ENCODE measurements at places on chromosomes 7 and 10.

- DNase-seq: no peak
Measured at GRCh38 chr7:149261316-149261828, 624 bp upstream of the ZNF783 start.

DNA sequence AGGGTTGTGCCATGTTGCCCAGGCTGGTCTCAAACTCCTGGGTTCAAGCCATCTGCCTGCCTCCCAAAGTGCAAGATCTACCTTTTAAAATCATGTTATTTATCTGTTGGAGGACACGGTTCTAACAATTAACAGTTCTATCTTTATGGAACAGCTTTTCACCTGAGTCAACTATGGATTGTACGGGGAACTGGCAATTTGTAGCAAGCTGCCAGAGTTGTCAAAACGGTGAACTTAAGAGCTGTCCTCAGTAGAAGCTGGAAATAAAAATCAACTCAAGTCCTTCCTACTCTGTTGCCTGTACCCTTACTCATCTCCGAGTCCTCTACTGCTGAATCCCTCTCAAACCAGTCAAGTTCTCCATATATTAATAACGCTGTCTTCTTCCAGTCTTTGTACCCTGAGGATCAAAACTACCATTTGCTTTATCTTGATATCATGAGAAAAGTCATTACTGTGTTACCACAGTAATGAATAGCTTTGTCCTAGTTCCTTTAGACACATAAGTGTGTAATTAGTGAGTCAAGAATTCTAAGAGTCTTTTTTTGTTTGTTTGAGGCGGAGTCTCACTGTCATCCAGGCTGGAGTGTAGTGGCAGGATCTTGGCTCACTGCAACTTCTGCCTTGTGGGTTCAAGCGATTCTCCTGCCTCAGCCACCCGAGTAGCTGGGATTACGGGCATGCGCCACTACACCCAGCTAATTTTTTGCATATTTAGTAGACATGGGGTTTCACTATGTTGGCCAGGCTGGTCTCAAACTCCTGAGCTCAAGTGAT lies 28.2 kb downstream of the HBP1 start:
- DNase-seq: no peak

DNA sequence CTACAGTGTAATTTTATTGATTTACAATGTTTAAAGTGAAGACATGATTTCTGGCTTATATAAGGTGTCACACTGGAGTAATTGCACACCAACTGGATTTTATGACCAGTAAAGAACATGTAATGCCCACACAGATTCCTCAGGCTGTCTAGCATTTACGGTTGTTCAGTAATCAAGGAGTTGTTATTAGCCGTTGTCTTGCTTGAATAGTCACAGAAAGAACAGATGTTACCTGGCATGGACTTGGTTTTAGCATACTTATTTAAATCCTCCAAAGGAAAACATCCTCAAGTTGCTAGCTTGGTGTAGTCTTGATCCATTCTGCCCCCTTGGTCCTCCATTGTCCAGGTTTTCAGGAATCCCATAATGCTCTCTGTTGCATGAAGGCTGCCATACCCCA lies 65.8 kb downstream of the POU6F2 start:
- no peak for DNase-seq

GRCh38 chr10:78079411-78079810 lies 45.7 kb downstream of the RPS24 start:
- no peak for DNase-seq

- peak; percentile 13 for DNase-seq
Measured at GRCh38 chr7:72444026-72444776, 32.1 kb upstream of the CALN1 start.

DNA sequence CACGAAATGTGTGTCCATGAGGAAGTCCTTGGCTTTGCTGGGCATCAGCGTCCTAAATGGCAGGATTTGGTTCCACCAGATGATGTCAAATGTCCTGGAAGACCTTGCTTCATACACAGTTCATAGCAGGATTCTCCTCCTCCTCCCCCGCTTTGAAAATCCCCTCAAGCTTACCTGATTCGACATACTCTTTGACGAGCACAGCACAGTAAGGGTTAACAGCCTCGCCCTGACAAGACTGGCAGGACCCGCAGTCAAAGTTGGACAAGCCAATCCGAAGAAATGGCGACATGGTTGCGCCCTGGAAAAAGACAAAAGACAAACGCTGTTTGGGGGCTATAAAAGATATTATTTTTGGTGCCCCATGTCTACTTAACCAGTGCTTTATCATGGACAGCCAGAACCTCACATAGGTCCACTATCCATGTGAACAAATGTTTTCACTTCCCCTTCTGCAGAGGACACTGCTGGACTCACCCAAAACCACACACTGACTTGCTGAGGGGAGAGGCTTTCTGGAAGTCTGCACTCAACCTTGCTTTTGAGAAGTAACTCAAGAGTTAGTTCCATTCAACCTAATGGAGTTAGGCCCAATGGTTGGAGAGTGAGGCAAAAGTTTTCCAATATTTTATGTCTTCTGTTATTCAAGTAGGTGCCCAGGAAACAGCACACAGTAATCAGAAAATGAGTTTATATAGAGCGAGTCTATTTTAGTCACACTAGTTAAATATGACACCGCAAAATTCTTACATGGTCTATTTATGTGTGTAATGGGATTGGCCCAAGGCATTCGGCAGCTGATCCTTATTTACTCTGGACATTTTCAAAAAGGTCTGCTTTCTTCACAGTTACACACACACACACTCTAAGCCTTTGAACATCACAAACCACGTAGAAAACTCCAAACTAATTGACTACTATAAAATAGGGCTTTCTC lies 65.0 kb downstream of the PRKCQ start:
- DNase-seq: no peak

- no peak for DNase-seq
Measured at GRCh38 chr10:73995035-73995358, 2.9 kb upstream of the VCL start.

- DNase-seq: no peak
Measured at GRCh38 chr7:148014001-148014400, 576.6 kb upstream of the C7orf33 start.

GRCh38 chr7:7720193-7720592 lies 1.8 kb upstream of the RPA3 start:
- DNase-seq: no peak

DNA sequence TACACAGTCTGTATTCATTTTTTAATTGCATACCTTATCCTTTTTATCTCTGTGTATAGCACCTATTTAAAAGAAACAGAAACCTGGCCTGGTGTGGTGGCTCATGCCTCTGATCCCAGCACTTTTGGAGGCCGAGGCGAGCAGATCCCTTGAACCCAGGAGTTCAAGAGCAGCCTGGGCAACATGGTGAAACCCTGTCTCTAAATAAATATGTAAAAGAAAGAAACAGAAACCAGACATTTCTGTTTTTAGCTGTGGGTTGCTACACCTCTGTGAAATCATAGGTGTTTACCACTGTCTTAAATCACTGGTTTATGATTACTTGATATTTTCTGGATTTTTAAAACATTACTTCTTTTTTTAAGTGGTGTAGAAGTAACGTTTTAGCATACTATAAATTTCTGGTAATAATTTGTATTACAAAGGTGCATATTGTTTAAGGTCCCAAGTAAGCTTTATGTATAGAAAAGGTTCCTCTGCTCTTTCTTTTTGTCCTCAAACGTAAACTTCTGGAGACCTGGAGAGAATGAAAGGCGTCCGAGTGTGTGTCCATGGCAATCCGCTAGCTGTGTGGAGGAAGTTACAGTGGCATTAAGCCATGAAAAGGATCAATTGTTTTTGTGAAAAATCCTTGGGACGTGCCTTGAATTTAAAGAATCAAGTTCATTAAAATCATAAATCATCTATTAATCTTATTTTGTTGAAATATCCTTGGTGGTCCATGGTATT lies 41.1 kb downstream of the PTPRZ1 start:
- no peak for DNase-seq

GRCh38 chr10:86070278-86070677 lies 296.3 kb downstream of the GRID1 start:
- no peak for DNase-seq

DNA sequence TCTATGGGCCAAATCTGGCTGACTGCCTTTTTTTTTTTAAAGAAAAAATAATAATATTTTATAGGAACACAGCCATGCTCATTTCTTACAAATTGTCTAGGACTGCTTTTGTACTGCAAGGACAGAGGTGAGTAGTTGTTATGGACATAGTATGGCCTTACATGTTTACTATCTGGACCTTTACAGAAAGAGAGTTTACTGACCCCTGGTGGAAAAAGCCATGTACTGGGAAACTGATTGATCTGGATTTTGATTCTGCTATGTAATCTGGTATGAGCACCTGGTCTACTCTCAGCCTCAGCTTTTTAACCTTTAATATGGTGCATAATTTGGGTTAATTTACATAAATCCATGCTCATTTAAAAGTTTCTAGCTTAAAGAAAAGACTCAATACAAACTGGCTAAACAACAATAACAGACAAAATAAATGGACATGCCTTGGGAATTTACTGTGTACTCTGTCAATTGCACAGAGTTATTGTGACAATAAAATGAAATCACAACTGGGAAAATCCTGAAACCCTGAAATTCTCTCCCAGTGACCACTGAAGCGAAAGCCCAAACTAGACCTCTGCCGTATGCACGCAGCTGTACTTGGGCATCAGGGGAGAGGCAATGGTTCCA lies 260.7 kb downstream of the BMPER start:
- no peak for DNase-seq

GRCh38 chr10:61612009-61612408 lies 50.7 kb upstream of the CABCOCO1 start:
- no peak for DNase-seq

GRCh38 chr7:83055197-83055596 lies 107.5 kb downstream of the PCLO start:
- no peak for DNase-seq

- DNase-seq: no peak
Measured at GRCh38 chr10:968546-969199, 19.6 kb upstream of the GTPBP4 start.

GRCh38 chr7:140223515-140224221 lies 46.9 kb upstream of the KDM7A start:
- no peak for DNase-seq

DNA sequence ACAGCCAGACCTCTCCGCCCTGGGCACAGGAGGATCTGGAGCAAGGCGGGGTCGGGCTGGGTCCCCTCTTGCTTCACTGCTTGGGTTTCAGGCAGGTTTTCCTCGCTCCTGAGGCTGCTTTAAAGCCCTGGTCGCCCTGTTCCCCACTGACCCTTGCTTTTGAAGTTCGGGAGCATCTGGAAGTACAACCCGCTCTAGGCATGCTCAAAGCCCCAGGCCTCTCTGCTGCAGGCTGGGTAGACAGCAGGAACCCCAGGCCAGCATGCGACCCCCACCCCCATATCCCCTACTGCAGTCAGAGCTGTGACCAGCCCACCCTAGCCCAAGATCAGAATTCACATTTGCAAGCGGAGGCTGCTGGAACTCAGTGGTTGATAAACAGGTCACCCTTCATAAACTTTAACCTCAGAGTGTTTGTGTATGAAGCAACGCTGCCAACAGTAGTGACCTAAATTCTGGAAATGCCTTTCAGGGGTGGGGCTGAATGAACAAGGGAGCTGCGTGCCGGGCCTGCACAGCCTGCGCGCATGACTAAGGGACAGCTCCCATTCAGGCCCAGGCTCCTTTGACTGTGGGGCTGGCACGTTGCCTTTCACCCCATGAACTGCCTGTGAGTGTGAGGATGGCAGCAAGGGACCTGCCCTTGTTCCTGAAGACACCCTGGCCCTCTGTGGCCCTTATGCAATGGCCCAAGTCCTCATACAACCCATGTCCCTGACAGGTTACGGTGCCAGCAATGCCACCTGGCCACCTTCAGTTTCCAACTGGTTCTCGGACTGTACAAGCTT lies 52.5 kb downstream of the PROSER2 start:
- DNase-seq: no peak

DNA sequence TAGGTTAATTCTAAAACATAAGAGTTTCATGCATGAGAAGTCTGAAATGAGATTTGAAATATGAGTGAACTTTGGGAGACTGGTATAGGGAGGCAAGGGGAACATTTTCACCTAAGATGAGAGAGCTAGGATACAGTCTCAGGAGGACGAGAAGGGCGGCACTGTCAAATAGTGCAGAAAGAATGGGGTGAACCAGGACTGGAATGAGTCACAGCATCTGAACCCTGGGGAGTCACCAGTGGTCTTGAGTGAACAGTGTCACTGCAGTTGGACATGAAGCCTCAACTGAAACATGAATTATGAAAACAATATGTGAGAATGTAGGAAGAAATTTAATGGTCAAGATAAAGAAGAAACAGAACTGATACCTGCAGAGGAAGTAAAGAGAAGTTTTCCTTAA lies 33.8 kb downstream of the GNG11 start:
- DNase-seq: no peak

- no peak for DNase-seq
Measured at GRCh38 chr10:43785252-43785651, 136.6 kb upstream of the ZNF32 start.

- DNase-seq: no peak
Measured at GRCh38 chr10:71025535-71025934, 137.2 kb upstream of the PCBD1 start.

- no peak for DNase-seq
Measured at GRCh38 chr7:159102681-159103381, 41.8 kb downstream of the VIPR2 start.

DNA sequence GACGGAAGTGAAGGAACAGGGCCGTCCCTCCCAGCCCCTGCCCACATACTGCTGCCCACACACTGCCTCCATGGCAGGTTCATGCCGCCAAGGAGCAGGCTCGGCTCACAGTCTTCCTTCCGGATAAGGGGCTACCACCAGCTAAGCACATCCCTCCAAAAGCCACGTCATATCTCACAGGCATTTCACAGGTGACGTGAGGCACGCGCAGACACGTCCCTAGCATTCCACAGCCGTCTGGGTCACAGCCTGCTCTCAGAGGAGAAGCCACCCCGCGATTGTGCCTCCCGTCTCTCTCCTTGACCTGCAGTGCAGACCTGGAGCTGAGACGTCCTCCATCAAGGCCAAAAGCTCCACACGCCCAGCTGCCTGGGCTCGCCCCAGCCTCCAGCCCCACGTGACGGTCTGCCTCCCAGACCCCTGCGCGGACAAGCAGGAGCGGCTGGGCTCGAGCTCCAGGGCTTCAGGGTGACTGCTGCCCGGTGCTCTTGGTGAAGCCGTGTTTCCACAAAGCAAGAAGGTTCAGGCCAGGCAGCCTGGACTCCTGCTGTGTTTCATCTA lies 114.0 kb downstream of the MAD1L1 start:
- no peak for DNase-seq

GRCh38 chr7:7110706-7111105 lies 71.6 kb upstream of the C1GALT1 start:
- DNase-seq: no peak

- DNase-seq: no peak
Measured at GRCh38 chr7:64045301-64046040, at the start of gene ZNF727. ZNF727 (plus strand) TSS chr7:64045434; CDS start chr7:64045622, 188 bp downstream.

- no peak for DNase-seq
Measured at GRCh38 chr10:98556061-98556460, 109.3 kb upstream of the HPS1 start.

GRCh38 chr7:95996174-95996573 lies 223.8 kb downstream of the DYNC1I1 start:
- DNase-seq: no peak

- no peak for DNase-seq
Measured at GRCh38 chr7:146683439-146683838, 566.8 kb downstream of the CNTNAP2 start.

GRCh38 chr10:20004087-20004523 lies 187.9 kb downstream of the PLXDC2 start:
- no peak for DNase-seq

GRCh38 chr7:100538348-100538653 lies 702 bp upstream of the AGFG2 start:
- DNase-seq: no peak

GRCh38 chr10:113869789-113870188 lies 15.3 kb downstream of the NHLRC2 start:
- no peak for DNase-seq

GRCh38 chr10:4456279-4456678 lies 369.7 kb upstream of the AKR1E2 start:
- no peak for DNase-seq

- DNase-seq: no peak
Measured at GRCh38 chr7:128235471-128235870, 5.6 kb upstream of the LEP start.

Data from GF-D8 (cell line).